ENCODE measurements at places on chromosomes 13 and 19. TPM values are rescaled to one million over a fixed set of nuclear protein-coding genes. Genes with fewer than 3 reads are reported as not detected.

- DNase-seq: no peak
Measured at GRCh38 chr19:13969897-13970296, 17.6 kb downstream of the DCAF15 start.

- DNase-seq: peak; percentile 72
Measured at GRCh38 chr19:47719047-47719859, 6.0 kb downstream of the EHD2 start.

- DNase-seq: no peak
Measured at GRCh38 chr13:27281420-27281819, 10.8 kb downstream of the RASL11A start.

DNA sequence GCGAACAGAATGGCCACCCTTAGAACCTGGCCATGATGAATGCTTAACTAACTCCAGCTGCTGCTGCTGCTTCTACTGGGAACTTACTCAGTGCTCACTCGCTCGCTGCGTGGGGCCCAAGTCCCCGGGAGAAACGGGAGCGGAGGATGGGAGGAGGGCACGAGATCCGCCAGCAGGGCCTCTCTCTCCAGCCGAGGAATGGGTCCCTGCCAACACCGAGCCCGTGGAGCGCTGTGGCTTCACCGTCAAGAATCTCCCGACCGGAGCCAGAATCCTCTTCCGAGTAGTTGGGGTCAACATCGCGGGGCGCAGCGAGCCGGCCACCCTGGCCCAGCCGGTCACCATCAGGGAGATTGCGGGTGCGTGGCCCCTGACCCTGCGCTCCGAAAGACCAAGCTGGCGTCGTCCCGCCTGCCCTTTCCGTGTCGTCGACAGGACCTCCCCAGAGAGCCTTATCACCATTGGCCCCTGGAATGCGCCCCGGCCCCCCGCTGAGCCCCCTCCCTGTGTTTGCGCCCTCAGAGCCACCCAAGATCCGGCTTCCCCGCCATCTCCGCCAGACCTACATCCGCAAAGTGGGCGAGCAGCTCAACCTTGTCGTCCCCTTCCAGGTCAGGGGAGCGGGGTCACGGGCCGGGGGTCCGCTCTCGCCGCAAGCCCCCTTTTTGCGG, 17.8 kb upstream of the EMC10 start:
- DNase-seq: no peak

GRCh38 chr13:113499936-113500335, 9.4 kb upstream of the DCUN1D2 start:
- no peak for DNase-seq

DNA sequence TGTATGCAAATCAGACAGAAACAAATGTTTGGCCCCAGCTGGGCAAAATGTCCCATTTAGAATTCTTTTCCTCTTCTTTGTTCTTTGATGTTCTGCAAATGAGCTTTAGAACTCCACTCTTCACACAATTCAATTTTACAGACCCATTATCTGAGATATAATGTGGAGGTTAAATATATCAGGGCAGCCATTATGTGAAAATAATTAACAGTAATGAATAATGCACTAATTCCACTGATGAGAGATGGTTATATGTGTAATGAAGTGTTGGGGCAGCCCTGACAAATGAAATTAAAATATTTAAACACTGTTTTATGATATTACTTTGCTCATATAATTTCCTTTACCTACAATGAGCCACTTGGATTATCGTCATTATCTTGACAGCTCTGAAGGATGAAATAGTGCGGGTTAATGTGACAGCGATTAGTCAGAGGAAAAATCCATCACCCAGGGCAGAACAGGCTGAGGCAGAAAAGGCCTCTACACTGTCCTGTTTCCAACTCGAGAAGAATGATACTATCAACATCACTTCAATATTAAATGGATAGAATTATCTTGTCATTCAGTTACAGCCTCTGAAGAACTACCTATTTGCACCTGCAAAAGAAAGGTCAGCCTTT, 321.1 kb downstream of the RBM26 start:
- no peak for DNase-seq

- no peak for DNase-seq
Measured at GRCh38 chr19:51627491-51628138, 2.6 kb downstream of the SIGLEC5 start.

- DNase-seq: no peak
Measured at GRCh38 chr13:82341116-82341515, 1541.2 kb downstream of the SLITRK1 start.

DNA sequence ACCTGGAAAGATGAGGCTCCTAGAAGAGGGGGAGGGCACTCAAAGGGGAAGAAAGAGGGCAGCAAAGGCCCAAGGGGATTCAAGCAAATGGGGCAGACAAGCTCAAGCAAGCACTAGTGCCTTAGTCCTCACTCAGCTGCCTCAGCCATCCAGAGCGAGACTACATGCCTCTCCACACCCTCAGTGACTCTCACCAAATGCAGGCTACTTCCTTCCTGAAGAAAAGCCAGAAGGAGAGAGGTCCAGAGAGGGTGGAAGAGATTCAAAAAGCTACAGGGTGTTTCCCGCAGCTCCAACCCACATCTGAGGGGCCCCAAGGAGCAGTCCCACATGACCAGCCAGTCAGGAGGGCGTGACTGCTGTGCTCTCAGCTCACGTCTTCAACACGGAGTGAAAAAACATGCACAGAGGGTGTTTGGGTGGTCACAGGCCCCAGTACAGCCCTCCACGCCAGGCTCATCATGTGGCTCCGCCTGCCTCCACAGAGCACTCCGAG, 40.5 kb downstream of the MIPEP start:
- no peak for DNase-seq

DNA sequence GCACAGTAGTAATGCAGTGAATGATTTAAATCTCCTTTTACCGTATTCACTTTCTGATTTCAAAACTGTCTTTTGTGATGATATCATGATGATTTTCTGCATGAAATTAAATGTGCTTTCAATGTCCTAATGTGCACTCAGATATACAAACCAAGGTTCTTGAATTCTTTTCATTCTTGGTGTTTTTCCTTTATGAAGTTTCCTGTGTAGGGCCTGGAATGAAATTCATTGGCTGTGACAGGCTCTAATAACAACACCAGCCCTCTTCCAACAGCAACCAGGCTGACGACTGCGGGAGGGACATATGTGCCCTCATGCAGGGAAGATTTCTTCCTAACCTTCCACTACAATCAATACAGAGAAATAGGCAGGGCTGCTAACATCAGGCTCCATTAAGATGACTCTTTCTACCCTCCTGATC, 1052.0 kb downstream of the DIAPH3 start:
- DNase-seq: no peak

DNA sequence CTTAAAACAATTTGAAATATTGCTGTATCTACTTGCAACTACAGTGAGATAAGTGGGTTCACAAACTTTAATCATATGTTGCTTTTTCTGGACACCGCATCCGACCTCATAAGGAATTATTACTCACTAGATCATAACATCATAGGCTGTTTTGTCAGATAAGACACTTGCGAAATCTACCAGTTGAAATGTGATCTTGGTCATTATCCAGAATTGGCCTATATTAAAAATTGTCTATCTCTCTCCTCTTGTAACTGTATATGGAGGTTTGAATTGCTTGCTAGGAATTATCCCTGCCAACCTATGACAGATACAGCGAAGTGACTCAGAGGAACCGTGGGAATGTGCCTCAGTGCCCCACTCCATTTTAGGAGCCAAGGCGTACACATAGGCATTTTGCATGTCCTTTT, 117.0 kb upstream of the POSTN start:
- no peak for DNase-seq

DNA sequence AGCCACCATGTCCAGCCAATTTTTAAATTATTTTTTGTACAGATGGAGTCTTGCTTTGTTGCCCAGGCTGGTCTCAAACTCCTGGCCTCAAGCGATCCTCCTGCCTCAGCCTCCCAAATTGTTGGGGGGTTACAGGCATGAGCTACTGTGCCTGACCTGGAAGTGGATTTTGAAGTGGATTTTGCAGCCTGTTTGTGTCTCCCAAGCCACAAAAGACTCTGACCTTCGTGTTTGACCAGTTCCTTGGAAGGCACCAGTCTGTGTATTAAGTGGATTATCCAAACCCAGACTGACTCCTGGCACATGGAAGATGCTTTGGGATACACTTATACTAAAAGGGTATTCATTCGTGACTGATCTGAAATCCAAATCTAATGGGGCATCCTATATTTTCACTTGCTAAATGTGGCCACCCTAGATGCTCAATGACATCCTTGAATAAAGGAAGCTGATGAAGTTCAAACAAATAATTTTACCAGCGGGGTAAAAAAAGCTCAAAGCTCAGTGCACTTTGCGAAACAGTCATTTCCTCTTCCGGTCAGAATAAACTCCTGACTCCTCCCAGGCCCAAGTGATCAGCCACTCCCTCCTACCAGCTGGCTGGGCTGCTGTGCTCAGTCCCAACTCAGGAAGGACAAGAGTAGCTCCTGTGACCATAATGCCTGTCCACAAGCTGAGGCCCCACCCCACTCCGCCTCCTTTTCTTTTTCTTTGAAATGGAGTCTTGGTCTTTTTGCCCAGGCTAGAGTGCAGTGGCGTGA, 32.6 kb upstream of the GATAD2A start:
- DNase-seq: no peak

GRCh38 chr19:19530889-19531288, 2.2 kb downstream of the YJEFN3 start:
- DNase-seq: no peak

- DNase-seq: no peak
Measured at GRCh38 chr19:18446811-18447359, 9.0 kb upstream of the ISYNA1 start.

DNA sequence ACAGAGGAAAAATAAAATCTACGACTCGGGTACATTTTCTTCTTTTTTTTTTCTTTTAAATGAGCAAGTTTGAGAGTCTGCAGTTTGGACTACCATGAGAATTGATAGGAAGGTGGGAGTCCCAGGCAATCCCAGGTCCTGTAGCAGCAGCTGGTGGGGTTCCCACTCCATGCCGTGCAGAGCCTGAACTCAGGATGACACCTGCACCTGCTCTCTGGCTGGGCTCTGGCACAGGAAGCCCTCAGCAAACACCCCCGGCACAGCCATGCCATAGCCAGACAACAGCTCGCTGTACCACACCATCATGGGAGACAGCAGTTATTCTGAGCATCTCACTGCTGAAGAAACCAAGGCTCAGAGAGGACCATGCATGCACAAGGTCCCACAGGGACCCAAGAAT, 6.2 kb upstream of the GP6 start:
- no peak for DNase-seq

DNA sequence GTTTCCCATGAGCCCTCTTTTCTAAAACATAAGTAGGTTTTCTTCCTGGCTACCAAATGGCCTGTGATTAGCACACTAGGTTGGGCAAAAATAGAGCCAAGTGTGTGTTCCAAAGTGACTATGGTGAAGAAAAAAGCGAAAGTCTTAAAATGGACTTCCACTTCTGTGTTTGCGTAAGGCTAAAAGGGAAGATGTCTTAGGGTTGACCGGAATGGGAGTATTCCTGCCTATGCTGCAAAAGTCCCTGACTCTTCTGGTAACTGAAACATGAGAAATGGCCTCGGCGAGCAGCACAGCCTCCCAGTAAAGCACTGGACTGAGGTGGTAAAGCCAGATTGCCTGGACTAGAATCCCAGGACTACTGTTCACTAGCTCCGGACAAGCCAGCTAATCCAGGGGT, 2.4 kb upstream of the FPR1 start:
- DNase-seq: no peak

DNA sequence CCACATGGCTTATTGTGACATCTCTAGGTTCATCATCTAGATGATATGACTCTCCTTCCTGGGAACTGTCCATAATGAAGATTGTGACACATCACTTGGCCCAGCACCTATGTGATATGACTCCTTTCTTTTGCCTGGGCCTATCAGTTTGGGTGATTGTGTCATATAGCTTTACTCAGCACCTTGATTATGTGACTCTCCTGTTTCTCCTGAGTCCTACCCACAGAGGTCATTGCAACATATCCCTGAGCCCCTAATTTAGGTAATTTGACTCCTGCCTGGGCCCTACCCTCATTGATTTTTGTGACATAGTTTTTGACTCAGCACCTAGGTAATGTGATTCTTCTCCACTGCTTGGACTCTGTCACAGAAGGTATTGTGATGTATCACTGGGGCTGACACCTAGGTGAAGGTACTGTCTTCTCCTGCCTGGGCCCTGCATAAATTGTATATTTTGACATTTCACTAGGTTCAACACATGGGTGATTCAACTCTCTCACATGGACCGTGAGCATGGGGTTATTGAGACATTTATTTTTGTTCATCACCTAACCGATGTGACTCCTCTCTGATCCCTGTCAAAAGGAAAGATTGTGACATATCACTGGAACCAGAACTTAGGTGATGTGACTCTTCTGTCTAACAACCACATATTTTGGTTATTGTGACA, 26.2 kb upstream of the ZNF254 start:
- no peak for DNase-seq

DNA sequence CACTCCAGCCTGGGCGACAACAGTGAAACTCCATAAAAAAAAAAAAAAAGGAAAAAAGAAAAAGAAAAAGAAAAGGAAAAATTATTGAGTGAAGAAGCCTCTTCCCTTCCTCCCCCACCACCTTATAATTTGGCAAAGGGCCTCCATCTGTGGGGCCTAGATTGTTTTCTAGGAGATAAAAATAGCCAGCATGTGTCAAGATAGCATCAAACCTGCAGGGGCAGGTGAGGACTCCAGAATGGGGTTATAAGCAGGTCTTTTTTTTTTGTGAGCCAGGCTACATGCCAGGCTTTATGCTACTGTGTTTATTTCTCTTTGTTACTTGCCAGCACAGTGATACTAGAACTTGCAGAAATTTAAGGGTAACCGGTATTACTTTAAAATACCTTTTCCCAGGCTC, 11.7 kb upstream of the TRIM13 start:
- no peak for DNase-seq

DNA sequence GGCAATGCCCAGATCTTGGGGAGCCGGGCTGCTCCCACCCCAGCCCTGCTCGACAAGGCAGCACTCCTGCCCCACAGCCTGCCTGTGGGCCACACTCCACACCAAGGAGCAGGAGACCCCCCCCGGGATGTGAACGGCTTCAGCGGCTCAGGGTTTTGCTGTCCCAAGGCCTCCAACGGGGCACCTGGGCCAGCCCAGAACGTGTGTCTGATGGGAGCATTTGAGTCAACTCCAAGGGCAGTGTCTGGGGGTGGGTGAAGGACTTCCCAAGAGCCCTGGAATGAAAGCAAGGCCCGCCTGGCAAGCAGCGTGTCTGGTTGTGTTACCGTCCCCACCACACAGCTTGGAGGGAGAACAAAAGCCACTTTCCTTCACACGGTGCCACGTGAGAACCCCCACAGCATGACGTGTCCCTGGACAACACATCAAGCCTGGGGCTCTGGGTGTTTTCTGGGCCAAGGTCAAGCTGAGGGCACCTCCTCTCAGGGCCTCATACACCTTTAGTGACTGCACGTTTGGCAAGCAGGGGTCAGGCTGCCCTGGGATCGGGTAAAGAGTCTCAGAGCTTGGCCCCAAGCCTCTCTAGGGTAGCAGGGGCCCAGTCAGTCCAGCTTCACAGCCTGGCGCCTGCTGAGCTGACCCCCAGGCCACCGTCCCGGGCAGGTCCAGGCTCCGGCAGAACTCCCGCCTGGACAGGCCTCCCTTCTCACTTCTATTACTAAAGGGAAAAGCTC, 6.0 kb downstream of the C13orf46 start:
- no peak for DNase-seq

The ANKLE1 gene
- 1.5 TPM for polyA plus RNA-seq

The TLE2 gene
- 30.0 TPM for polyA plus RNA-seq

The PSG11 gene
- not detected for polyA plus RNA-seq

The RRAS gene
- 16.2 TPM for polyA plus RNA-seq

The KLK15 gene
- not detected for polyA plus RNA-seq

The ZNF382 gene
- 10.9 TPM for polyA plus RNA-seq

The JAK3 gene
- polyA plus RNA-seq: 4.3 TPM

The SIGLECL1 gene
- not detected for polyA plus RNA-seq

The RFPL4AL1 gene
- 0.25 TPM for polyA plus RNA-seq

The ZNF135 gene
- 32.5 TPM for polyA plus RNA-seq
